Left forelimb (tissue), 1 donor: ENCODE measurements at places on chromosomes 13 and 19.
A peak's percentile ranks its signal among the peaks of the same experiment; 100 is the strongest.

- DNase-seq: no peak
Observed at GRCh38 chr13:112165712-112166111, 98.8 kb downstream of the SOX1 start.

DNA sequence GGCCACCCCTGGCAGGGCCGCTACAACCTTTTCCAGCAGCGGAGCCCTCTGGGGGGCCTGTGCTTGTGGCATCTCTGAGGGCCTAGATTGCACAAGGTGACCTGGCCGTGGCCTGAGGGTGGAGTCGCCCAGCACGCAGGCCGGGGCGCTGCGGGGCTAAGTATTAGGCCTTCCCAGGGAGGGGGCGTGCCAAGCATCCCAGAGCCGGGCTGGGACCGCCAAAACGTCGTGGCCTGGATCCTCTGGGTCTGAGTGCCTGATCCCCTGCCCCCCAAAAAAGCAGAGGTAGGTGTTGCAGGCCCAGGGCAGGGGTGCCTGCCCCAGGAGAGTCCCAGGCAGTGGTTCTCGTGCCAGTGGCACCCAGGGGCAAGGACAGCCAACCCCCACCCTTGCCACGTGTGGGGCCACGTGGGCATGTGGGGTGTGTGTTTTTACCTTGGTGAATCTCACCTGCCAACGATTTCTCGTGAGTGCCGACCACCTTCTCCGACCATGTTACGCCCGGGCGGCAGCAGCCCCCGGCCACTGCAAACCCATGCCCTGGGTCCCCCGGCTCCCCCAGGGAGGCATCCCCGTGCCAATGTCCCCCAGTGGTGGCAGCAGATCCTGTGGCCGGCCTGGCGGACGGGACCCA lies 12.6 kb upstream of the GNA15 start:
- no peak for DNase-seq

GRCh38 chr13:113637262-113638160 lies 20.5 kb downstream of the ATP4B start:
- peak; percentile 31 for DNase-seq

DNA sequence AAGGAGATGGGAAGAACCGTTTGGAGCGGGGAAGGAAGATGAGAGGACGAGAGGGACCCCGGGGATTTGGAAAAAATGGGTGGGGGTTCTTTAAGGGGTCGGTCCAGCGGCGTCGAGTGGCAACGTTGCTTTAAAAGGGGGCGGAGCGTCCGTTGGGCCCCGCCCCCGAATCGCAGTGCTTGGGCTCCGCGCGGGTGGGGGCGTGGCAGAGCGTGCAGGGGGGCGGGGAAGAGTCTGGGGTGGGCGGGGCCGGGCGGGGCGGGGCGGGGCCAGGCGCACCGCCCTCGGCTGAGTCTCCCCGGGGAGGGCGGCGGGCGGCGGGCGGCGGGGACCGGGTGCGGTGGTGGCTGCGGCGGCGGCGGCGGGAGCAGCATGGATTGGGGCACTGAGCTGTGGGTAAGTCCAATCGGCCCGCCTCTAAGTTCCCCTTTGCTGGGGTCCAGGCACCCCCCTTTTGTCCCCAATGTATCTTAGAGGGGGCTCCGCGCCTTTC lies at the start of gene TRIP10:
TRIP10 (plus strand) TSS at position 291 of the 493 bp plus-strand sequence; CDS start at position 373, 82 bp downstream.
- DNase-seq: peak; percentile 93

- DNase-seq: no peak
Observed at GRCh38 chr19:5006201-5006600, 37.3 kb downstream of the KDM4B start.

DNA sequence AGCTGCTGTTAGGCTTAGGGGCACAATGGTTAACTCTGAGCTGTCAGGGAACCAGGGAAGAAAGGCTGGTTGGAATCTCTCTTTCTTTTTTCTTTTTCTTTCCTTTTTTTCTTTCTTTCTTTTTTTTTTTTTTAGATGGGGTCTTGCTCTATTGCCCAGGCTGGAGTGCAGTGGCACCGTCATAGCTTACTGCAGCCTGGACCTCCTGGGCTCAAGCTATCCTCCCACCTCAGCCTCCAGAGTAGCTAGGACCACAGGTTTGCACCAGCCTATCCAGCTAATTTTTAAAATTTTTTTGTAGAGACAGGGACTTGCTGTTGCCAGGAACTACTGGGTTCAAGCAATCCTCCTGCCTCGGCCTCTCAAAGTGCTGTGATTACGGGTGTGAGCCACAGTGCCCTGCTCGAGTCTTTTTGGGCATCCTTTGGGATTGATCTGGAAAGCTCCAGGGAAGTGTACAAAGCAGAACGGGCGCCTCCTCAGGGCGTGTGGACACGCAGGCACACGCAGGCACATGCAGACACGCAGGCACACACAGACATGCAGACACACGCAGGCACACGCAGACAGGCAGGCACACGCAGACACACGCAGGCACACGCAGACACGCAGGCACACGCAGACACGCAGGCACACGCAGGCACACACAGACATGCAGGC lies 99.2 kb downstream of the GADD45B start:
- no peak for DNase-seq
